CD4-positive, alpha-beta T cell treated with Interferon gamma for 1 hour (primary cell): ENCODE measurements at places on chromosomes 12 and 14.

DNA sequence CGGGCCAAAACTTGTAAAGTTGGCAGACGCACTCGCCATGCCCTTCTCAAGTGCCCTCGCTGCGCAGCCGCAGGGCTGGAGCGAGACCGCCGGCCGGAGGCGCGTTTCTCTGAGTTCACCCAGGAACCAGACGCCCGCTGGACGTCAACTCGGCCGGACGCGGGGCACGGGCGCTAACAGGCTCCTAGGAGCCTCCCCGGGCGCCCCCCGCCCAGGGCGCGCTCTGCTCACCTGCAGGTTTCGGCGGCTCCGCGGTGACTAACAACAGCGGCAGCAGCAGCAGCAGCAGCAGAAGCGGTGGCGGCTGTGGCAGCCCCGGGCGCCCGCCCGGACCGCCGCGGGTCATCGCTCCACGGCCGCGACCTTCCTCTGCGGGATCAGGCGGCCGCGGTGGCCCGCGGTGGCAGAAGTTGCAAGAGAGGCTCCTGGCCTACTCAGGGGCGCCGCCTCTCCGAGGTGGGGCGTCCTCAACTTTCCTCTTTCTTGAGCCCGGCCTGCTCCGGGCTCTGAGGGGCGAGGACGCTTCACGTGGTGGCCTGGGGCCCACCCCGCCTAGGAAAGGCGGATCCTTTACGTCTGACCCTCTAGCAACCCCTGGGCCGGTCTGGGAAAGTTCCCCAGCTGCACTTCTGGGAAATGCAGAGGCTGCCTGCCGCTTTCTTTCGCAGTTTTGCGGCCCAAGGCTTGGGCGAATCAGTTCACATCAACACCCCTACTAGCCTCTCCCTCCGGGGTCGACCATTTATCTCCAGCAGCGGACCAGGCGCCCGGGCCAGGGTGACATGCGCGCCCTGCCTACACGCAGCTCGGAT lies at the start of gene PLBD1:
PLBD1 (minus strand) TSS at position 533 of the 812 bp plus-strand sequence; CDS start at position 346, 187 bp downstream.
- DNase-seq = peak; percentile 62

DNA sequence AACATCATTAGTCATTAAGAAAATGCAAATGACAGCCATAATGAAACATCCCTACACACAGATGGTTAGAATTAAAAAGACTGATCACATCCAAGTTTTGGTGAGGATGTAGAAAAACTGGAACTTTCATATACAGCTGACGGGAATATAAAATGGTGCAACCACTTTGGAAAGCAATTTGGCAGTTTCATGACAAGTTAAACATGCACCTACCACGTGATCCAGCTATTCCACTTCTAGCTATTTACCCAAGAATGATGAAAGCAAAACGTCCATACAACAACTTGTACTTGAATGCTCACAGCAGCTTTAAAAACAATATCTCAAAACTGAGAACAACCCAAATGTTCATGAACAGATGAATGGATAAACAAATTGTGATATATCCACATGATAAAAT lies 77.9 kb upstream of the AVPR1A start:
- no peak for DNase-seq

- DNase-seq = no peak
Observed at GRCh38 chr14:94975366-94975765, 182.0 kb downstream of the DICER1 start.

DNA sequence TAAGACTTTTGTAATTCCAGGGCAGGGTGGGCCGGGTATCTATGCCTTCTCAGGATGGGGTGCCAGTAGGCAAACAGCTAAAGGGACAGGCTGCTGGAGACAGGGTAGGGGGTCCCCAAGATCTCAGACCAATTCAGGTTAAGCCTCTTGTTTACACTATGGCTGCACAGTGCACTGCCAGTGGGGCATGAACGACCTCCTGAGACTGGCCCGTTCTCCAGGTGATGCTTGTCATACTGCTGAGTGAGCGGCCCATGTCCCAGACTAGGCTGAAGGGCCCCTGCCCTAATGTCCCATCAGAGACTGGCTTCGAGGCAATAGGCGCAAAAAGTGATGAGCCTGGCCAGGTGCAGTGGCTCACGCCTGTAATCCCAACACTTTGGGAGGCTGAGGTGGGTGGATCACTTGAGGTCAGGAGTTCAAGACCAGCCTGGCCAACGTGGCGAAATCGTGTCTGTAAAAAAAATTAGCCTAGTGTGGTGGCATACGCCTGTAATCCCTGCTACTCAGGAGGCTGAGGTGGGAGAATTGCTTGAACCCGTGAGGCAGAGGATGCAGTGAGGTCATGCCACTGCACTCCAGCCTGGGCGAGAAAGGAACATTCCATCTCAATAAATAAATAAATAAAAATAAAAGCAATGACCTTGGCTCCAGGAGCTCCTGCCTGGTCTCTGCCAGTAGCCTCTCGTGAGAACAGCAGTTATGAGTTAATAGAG lies 12.6 kb downstream of the SLC25A29 start:
- DNase-seq = no peak

DNA sequence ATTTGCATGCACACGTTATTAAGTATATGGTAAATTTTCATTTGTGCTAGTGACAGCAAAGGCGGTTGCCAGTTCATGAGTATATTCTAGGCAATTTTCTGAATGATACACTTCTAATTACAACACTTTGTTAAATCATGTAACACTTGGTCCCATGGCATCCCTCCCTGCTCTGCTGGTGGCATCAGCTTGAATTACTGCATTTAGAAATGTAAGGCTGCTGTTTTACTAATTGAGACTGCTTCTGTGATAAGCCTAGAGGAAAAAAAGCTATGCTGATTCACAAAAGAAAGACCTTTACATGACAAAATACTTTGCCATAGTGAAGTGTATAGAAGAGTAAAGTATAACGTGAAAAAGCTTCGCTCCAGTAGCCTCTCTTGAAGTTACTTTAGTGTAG lies 636.1 kb downstream of the KCNH5 start:
- DNase-seq = no peak

GRCh38 chr12:4289231-4289878 lies 15.8 kb downstream of the CCND2 start:
- DNase-seq = peak; percentile 27

DNA sequence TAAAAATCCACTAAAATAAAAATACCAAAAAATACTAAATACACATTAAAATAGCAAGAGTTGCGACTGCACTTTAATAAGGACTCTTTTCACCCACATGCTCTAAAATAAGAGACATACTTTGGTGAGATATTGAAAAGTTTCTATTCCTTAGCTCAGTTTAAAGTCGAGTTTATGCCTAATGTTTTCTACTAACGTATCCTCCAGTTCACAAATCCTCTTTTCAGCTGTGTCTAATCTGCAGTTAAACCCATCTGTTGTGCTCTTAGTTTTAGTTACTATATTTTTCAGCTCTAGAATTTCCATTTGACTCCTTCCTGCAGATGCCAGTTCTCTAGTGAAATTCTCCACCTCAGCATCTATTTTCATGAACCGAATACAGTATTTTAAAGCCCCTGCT lies 63.8 kb downstream of the CDK17 start:
- DNase-seq = no peak

GRCh38 chr14:85731186-85731585 lies 201.2 kb downstream of the FLRT2 start:
- no peak for DNase-seq

GRCh38 chr14:38848243-38848935 lies 254.6 kb downstream of the SEC23A start:
- no peak for DNase-seq

GRCh38 chr12:82740129-82741000 lies 53.7 kb downstream of the TMTC2 start:
- DNase-seq = no peak

DNA sequence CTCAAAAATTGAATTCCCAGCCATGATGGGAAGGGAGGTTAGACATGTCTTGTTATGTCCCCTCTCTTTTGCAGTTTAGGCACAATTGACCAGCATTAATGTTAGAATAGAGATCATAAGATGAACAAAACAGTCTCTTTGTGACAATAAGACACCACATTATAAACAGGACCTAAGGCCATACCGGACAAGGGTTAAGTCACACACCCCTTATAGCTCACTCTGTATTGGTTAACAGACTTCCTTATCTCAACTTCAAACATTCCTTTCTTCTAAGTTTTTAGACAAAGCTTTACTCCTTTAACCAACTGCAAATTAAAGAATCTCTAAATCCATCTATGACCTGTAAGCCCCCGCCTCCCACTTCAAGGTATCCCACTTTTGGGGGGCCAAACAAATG lies 81.1 kb upstream of the CPM start:
- no peak for DNase-seq

- no peak for DNase-seq
Observed at GRCh38 chr12:126667339-126667738, 1599.6 kb upstream of the TMEM132C start.

GRCh38 chr12:16421806-16422205 lies 74.4 kb downstream of the MGST1 start:
- DNase-seq = no peak

DNA sequence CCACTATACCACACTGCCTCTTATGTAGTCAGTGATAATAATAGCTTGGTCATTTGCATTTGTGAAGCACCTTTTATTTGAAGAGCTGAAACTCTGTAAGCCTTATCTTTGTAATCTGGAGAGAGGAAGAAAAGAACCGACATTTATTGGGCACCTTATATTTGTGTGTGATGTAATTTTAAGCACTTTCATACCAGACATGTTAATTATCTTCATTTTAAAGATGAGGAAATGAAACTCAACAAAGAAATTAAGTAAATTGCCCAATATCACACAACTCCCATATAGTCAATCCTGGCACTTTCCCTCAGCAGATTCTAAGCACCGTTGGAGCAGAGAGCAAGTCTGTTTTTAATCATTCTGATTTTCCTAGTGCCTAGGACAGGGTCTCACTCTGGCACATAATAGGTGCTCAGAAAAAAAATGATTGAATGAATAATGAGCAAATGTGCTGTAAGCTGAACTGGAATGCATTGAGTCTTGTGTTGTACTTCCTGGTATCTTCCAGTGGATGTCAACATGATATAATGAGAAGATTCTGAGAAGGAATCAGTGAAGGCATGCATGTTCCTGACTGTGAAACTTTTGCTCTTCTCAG lies 418.9 kb downstream of the ZFP36L1 start:
- DNase-seq = no peak

DNA sequence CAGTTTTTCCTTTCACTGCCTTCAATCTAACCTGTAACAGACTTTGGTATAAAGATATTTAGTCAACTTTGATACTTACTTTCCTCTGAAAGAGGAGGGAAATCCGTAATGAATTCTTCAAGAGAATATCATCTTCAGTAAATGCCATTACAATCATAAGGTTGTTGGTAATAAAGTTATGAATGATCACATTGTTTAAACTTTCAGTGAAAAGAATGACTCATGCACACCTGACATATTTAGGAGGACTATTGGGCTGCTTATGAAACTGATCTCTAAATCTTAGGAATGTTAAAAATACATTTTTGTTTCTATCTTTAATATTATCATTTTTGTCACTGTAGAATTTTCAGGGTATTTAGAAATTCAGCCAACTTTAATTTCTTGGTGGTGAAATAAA lies 474.7 kb downstream of the SLC16A7 start:
- no peak for DNase-seq

DNA sequence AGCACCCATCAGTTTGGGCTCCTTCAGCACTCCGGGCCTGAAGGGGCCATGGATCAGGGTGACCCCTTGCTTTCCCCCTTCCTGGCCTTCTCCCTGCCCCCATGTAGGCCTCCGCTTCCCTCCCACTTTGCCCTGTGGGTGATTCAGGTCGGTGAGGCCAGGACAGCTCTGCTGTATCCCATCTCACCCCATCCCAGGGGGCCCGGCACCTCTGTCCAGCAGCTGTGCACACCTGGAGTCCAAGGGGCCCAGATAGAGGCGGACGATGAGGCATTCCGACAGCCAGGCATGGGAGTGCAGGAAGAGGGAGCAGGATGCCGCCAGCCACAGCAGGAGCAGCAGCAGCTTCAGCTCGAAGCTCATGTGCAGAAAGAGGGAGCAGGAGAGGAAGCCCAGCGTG lies 11.4 kb downstream of the LTB4R start:
- no peak for DNase-seq

- DNase-seq = no peak
Observed at GRCh38 chr14:31283578-31284252, 76.1 kb upstream of the HECTD1 start.

DNA sequence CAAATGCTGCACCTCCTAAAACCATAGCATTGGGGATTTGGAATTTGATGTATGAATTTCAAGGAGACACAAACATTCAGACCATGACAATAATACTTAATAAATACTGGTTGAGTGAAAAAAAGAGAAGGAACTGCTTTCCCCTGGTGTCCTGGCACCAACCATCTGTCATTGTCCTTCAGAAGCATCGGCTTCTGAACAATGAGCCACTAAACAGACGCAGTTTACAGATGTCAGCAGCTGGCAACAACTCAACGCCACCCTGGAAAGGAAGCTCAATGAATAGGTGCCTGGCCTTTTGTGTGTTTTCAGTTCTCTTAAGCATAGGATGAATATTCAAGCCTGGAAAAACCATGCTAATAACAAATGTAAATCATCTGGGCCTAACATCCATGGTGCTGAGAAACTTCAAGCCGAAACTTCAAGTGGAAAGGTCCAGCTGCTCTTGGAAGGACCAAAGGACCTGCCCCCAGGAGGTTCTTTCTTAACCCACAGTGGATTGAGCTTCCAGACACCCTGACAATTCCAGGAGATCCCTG lies 101.3 kb downstream of the WIF1 start:
- no peak for DNase-seq

- no peak for DNase-seq
Observed at GRCh38 chr12:130879781-130880389, 8.0 kb downstream of the RAN start.

DNA sequence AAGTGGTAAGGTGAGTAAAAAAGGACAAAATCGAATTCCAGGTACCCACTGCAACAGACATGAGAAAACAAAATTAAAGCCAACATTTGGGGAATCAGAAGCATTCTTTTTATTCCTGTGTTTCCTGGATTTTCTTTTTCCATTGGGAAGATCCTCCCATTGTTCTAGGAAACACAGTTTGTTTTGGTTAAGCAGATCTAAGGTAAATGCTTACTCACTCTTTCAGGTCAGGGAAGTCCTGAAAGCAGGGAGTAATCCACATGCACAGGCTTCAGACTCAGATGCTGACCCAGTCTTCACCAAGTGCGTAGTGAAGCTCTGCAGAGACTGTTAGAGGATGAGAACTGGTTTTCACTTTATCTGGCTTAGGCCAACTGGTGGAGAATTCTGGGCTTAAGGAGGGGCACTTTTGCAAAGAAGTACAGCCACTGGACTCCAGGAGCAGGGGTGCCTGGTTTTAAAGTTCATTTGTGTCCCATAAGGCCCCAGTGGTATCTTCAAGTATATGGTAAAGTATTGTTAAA lies 57.7 kb downstream of the RPAP3 start:
- DNase-seq = no peak

GRCh38 chr12:23115984-23116383 lies 491.0 kb downstream of the ETNK1 start:
- no peak for DNase-seq

- DNase-seq = no peak
Observed at GRCh38 chr14:82190742-82191141, 657.1 kb upstream of the SEL1L start.

- DNase-seq = no peak
Observed at GRCh38 chr12:15515010-15515409, 192.7 kb downstream of the PTPRO start.

DNA sequence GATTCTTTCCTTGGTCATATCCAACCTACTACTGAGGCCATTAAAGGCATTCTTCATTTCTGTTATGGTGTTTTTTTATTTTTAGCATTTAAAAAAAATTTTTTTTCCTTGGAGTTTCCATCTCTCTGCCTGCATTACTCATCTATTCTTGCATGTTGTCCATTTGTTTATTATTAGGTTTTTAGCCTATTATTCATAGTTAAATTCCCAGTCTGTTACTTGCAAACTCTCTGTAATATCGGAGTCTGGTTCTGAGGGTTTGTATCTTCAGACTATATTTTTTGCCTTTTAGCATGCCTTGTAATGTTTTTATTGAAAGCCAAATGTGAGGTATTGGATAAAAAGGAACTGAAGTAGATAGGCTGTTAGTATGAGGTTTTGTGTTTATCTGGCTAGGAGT lies 284.3 kb downstream of the FUT8 start:
- DNase-seq = no peak
